Fibroblast of skin of scalp (primary cell): ENCODE measurements at places on chromosomes 1 and 21.
A peak's percentile ranks its signal among the peaks of the same experiment; 100 is the strongest.

GRCh38 chr1:28815533-28816185, 3.7 kb downstream of the OPRD1 start:
- no peak for DNase-seq

GRCh38 chr1:164765992-164766720, 207.2 kb downstream of the PBX1 start:
- peak; percentile 27 for DNase-seq

DNA sequence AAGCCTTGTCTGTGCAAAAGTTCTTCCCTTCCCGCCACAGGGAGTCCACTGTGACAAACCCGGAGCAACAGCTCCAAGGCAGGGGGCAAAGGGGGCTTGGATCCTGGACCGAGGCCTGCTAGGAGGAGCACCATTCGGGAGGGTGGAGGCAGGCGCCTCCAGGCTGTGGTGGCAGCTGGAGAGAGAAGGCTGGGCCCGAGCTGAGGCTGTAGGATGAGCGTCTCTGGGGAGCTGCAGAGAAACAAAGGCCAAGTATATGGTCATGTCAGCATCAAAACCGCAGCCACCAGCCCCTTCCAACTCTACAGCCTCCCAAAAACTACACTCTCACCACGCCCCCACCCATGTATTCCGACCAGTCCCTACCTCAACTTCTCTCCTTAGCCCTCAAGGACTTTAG, 579 bp downstream of the SH3BP5L start:
- DNase-seq: peak; percentile 22

DNA sequence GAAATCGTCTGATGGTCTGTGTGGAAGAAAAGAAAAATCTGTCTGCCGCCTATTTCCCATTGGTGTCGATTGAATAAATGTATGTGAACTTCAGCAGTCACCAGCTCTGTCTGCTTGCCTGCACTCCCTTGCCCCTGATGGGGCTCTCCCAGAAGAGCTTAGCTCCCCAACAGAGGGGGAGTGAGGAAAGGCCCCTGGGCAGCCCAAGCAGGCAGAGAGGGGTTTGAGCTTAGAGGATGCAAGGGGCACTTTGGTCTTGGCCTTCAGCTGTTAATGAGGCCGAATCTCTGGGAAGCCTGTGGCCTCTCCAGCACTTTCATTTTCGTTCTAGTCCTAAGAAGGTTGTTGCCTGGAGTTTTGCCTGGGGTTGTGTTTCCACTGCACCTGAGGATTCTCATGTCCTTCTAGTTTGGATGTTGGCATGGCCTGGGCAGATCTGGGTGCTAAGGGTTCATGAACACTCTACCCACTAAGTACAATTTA, 2.8 kb downstream of the FOXD2 start:
- DNase-seq: no peak

- DNase-seq: no peak
These were observed 397.8 kb upstream of the VAMP3 start for GRCh38 chr1:7373251-7373650.

DNA sequence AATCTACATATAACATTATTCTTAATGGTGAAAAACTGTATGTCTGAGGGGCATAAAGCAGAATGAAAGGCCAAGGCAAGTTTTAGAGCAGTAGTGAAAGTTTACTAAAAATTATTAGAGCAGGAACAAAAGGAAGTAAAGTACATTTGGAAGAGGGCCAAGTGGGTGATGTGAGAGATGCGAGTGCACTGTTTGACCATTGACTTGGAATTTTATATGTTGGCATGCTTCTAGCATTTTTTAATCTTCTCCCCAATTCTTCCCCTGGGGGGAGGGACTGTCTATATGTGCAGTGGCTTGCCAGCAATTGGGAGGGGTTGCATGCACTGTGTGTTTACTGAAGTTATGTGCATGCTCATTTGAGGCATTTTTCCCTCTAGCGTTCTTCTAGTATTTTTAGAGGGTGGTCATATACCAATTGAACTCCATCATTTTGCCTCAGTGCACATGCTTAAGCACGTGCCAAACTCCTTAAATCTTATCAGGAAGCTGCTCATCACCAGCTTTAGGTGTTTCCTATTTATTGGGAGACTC, 36.1 kb upstream of the SLC5A9 start:
- no peak for DNase-seq

DNA sequence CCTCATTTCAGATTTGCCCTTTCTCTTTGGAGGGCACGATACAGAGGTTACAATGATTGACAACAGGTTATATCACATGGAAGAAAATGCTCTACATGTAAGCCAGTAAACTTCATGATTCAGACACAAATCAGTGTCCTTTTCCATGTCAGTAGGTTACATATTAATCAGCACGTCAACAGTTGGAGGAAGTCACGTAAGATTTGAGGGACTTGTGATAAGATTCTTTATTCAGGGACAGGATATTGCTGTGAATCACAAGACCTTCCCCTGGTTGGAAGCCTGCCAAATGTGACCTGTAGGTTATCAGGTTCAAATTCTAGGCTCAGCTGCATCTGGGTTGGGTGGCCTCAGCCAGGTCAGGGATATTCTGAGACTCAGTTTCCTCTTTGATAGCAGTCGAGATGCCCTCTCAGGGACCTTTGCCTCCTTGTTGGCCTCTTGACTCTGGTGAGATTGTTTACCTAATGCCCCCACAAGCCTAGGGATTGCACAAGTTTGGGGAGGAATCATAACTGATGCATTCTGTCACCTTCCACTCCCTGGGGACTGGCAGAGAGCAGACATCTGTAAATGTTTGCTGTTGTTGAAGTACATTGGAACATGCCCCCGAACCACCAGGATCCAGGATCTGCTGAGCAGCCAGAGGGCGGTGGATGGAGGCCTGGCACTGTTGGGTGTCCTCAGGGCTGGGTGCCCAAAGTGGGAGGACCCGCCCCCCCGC, 31.9 kb downstream of the SERINC2 start:
- no peak for DNase-seq

DNA sequence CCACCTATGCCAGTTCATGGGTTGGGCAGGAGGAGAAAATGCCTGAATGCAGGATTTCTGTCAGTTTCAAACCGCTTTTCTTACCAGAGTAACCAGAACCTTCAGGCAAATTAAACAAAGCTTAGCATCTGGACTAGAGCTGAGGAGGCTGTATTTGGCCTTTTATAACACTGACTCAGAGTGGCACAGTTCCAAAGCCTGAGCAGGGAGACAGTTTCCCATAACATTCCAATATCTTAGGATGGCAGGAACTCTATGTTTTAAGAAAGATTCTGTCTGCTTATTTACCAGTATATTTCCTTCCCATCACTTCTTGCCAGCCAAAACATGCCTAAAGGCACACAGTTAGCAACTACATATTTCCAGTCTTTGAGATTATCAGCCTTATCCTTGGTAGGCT, 46.8 kb downstream of the UBR4 start:
- DNase-seq: peak; percentile 66

DNA sequence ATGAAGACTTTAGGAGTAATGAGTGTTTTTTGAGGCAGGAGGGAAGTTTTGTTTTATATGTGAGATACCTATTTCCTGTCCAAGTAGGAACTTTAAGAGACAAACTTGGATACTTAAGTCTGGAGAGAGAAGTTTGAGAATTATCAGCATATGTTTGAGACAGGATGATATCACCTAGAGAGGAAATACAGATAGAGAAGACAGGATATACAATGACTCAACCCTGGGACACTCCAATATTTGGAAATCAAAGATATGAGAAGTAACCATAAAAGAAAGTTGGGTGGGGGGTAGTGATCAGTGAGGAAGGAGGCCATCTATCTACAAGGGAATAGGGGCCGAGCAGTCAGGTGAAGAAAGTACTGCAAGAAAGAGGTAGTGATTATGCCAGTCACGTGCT, 6.5 kb downstream of the LCE7A start:
- no peak for DNase-seq

- DNase-seq: peak; percentile 76
These were observed 65.4 kb downstream of the MACF1 start for GRCh38 chr1:39269791-39270342.

DNA sequence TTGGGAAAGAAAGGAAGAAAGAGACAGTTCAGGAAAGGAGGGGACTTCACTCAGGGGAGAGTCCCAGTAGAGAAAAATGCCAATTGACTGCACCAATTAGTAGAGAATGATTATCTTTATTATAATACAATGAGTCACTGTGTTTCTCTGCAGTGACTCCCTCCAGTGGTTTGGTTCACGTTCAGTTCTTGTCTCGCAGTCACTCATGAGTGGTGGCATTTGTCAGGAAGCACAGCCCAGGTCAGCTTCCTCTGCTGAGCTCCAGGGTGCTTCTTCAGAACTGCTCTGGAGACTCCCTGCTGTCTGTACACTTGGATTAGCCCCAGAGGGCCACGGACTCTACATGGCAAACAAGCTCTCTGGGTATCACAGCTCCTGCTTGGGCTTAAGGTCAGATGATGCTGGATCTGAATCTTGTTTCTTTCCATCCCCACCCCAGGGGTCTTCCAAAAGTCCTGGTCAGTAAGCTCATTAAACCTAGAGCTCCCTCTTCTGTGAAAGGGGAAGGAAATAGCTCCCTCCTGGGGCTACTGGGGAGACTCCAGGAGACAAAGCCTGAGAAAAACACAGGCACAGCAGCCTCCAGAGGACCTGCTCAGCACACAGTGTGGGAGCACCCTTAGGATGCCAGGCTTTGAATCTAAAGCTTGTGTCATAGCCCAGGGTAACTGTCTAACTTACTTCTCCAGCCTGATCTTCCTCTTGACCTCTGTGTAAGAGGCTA, 619.0 kb downstream of the AJAP1 start:
- DNase-seq: no peak

DNA sequence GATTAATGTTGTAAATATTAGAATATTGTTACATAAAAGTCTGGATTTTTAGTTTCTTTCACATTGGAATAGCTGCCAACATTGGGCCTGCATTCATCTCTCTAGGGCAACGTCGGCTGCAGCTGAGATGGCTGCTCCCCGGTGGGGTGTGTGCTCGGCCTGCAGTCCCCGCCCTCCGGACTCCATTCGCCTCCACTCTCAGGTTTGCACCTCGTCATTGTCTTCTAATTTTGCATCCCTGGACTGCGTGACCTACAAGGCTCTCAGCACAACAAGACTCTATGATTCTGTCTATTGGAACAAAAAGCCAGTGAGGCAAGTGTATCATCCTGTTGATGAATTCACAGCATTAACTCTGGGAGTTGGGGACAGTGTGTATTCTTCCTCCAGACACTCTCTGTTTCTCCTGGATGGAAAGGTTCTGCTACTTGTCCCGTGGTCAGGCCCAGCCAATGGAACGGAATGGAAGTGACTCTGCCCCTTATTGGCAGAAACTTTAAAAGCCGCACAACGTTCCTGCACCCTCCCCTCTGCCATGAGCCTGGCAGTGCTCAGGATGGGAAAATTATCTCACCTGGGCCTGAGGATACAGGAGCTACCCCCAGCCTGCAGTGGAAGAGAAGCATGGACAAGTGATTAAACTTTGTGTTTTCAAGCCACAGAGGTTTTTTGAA, 105.0 kb upstream of the SAMD11 start:
- DNase-seq: no peak

DNA sequence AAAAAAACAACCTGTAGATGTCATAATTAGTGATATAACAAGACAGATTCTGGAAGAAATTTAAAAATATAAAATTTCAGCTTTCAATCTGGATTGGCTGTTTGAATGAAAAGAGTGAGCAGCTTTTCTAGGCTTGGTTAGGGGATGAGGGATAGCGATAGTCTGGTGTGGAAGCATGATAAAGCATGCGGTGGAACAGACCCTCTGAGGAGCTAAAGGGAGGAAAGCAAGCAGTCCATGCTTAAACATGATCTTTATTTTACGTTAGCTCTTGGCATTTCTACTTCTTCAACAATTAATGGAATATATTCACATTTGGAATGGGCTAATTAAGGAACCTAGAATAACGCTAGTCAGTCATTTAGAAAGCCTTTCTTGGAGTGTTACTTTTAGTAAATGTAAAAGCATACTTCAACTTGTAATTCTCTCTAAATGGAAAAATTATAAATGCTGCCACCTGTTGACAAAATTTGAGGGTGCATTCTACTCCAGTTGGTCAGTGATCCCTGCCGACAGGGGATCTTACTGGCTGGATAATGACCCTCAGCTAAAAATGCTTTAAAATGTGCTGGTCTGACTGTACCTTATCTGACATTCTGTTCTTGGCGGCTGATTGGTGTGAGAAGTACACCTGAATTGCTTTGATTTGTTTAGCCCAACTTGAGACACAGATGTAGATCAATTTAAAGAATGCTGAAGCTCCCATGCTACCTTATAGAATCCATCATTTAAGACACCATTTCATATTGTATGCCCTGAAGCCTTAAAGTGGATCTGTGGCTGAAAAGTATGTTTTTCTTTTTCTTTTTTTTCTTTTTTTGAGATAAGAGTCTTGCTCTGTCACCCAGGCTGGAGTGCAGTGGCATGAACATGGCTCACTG, 61.2 kb downstream of the AK4 start:
- peak; percentile 49 for DNase-seq

DNA sequence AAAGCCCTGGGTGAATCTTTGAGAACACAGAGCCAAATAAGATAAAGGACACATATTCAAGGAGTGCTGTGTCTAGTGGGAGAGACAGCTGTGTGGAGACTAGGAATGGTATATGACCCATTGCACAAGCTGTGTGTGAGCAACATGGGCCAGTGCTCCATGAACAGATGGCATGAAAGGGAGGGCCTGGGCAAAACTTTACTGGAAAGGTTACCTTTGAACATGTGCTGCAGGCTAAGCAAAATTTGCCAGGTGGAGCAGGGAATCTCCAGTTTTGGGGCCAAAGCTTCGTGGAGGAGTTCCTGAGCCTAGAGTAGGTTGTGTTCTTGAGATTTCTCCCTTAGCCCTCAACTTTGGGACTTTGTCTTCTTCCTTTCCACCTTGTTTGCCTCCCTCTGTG, 446.1 kb upstream of the PROX1 start:
- no peak for DNase-seq

GRCh38 chr1:37473431-37474045, 842 bp upstream of the ZC3H12A start:
- DNase-seq: no peak

DNA sequence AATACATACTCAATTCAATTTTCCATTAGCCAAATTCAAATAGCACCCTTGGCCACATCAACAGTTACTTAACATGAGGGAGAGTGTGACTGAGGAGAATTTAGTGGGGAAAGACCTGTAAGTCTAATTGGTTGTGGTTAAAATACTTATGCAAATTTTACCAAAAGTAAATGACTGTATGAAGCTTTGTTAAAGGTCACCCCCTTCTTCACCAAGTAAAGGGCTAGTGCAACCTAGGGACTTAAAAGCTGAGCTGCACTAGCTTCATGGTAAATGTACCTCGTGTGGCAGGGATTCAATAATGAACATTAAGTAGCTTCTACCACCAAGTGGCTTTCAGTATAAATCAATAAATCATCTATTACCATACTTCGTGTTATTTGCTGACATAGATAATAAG, 372.0 kb downstream of the NTNG1 start:
- DNase-seq: no peak
